Stomach (tissue), 19 donors: ENCODE measurements at places on chromosomes 3 and 15. TPM values are rescaled to one million over a fixed set of nuclear protein-coding genes. Genes with fewer than 3 reads are reported as not detected.
A peak's percentile ranks its signal among the peaks of the same experiment; 100 is the strongest.

DNA sequence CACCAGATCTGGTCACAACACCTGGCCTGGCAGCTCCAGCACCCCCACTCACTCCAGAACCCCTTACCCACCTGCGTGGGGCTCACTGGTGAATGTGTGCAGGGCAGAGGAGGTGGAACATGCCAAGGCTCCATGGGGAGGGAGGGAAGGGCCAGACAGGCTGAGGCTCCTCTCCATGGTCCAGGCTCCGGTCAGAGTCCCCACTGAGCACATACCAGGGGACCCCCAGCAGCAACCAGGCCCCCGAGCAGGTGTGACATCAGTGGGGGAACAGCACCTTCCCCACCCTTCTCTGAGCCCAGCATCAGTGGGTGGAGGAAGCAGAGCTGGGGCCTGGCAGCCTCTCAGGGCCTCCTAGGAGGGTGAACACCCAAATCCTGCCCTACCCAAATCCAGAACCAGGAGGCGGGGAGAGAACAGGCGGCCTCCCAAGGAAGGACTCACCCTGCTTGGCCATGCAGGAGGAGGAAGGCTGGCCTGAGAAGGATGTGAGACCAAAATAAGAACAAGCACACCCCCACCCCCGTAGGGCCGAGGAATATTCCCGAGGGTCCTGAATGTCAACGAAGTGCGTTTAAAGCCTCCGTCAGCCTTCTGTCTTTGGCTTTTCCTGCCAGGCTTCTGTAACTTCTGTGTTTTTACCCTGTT is 1.1 kb upstream of the GP9 start:
- no peak for DNase-seq

- no peak for DNase-seq
Measured at GRCh38 chr3:49666592-49666991, 7.6 kb upstream of the APEH start.

DNA sequence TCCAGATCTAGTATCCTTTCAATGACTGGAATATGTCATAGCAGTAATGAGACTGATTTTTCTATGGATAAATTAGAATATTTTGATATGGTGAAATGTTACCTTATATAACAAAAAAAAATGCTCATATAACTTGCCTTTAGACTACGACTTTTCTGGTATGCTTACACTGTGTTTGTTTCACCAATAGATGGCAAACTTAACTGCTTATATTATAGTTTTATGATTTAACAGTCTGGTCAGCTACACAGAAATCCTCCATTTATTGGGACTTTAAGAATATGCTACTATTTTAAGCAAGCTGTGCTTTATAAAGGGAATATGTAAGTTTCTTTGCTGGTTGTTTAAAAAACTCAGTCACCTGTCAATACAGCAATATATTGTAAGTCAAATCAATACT is 205.6 kb downstream of the VGLL3 start:
- DNase-seq, result peak; percentile 23

DNA sequence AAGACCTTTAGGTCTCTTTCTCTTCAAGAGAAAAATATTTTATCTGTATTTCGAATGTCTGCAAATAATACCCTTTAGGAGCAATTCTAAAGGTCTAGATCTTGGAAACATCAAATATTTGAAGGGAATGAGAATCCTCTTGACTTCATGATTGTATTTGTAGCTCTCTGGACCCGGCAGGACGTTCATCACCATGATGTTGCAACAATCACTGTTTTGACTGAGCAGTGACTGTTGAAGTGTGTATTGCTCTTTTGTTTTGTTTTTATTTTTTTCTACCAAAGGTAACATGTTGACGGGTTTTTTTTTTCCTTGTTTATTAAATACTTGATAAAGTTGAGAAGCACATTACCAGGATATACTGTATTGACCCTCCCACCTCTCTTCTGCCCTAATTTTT is 55.3 kb upstream of the CCR4 start:
- no peak for DNase-seq

Gene DNAJC19
- total RNA-seq, result 51.3 TPM

Gene FETUB
- total RNA-seq, result not detected

Gene CHL1
- 9.9 TPM for total RNA-seq
